ENCODE measurements at places on chromosomes 3 and 15. TPM values are rescaled to one million over a fixed set of nuclear protein-coding genes. Genes with fewer than 3 reads are reported as not detected.

Gene STRIT1
- total RNA-seq: not detected

Gene TRAT1
- not detected for total RNA-seq

Gene FOXP1
- 195 TPM for total RNA-seq

Gene CCDC51
- total RNA-seq: 17.4 TPM

Gene ADGRG7
- not detected for total RNA-seq

Gene MRPS11
- total RNA-seq: 17.7 TPM

Gene KLHL18
- 17.1 TPM for total RNA-seq

- H3K4me3 ChIP-seq: no peak overlapping the region
- peaks cover 25% of the 10 kb centered on the region for H3K27me3 ChIP-seq
- H3K36me3 ChIP-seq: no peaks in the 10 kb centered on the region
- H3K4me1 ChIP-seq: peaks cover 2% of the 10 kb centered on the region
Observed at GRCh38 chr3:139327861-139328260, 16.0 kb upstream of the MRPS22 start.

- no peaks in the 10 kb centered on the region for H3K36me3 ChIP-seq
- no peak overlapping the region for H3K4me3 ChIP-seq
- H3K27me3 ChIP-seq: no peaks in the 10 kb centered on the region
- no peak overlapping the region for H3K27ac ChIP-seq
- H3K4me1 ChIP-seq: no peaks in the 10 kb centered on the region
- DNase-seq: no peak
Observed at GRCh38 chr3:37103103-37103808, 71.1 kb downstream of the LRRFIP2 start.

- peaks cover 11% of the 10 kb centered on the region for H3K4me1 ChIP-seq
- H3K36me3 ChIP-seq: no peaks in the 10 kb centered on the region
- DNase-seq: no peak
- H3K4me3 ChIP-seq: no peak overlapping the region
Observed at GRCh38 chr3:23859012-23859743, 53.4 kb downstream of the UBE2E1 start.

DNA sequence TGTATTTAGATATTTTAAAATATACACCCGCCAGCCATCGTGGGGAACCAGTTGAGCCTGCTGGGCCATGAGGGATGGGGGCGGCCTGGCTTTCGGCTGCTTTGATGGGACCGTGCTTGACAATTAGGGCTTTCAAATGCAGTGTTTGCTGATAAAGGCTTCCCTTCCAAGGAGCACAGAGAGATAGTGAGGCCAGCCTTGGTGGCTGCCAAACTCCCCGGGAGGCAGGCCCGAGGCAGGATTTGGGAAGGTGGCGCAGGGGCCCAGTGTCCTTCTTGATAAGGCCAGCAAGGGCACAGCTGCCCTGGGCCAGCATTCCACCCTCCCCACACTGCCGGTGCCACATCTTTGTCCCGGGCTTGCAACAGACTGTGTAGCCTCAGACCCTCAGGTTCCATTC is 75.6 kb downstream of the LINGO1 start:
- no peak overlapping the region for H3K27ac ChIP-seq
- DNase-seq: no peak
- H3K4me3 ChIP-seq: no peak overlapping the region
- no peaks in the 10 kb centered on the region for H3K27me3 ChIP-seq
- H3K4me1 ChIP-seq: no peaks in the 10 kb centered on the region

- H3K27me3 ChIP-seq: no peaks in the 10 kb centered on the region
- no peaks in the 10 kb centered on the region for H3K36me3 ChIP-seq
- DNase-seq: peak; percentile 58
- no peak overlapping the region for H3K4me3 ChIP-seq
- peaks cover 19% of the 10 kb centered on the region for H3K4me1 ChIP-seq
- no peak overlapping the region for H3K27ac ChIP-seq
Observed at GRCh38 chr3:46906471-46907058, 29.0 kb downstream of the PTH1R start.
